Pancreas (tissue), 10 donors: ENCODE measurements at places on chromosomes 6 and 20. TPM values are rescaled to one million over a fixed set of nuclear protein-coding genes. Genes with fewer than 3 reads are reported as not detected.

DNA sequence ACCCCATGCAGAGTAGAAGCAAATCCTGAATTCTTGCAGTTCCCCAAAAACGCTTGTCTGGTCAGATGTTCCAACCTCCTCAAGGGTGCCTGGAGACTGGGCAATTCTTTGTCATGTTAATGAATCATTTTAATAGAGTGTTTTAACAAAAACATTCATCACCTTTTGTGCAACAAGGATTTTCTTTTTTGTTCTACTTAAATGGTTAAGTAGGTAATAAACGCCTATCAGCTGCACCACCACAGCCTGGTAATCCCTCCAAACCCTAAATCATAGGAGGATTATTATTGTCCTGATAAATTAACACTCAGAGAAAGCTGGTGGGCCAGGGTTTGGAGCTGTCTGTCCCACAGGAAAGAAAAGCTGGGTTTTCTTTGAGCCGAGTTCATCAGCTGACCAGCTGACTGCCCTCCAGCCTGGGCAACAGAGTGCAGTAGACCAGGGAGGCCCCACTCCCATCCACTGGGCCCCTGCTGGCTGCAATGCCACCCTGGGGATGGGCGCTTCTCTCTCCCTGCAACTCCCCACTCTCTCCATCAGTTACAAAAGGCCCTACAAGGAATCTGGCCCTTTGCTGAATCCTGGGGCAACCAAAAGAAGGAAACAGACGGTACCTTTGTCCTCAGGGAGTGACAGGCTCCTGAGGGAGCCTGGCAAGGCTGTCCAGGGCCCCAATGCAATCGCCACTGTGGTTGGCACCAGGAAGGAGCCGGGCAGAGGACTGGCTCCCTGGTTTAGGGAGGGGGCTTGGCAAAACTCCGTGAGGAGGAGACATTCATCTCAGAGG, 23.1 kb upstream of the BMP7 start:
- no peak for DNase-seq

- DNase-seq: no peak
Observed at GRCh38 chr6:41917528-41917927, 3.4 kb downstream of the MED20 start.

DNA sequence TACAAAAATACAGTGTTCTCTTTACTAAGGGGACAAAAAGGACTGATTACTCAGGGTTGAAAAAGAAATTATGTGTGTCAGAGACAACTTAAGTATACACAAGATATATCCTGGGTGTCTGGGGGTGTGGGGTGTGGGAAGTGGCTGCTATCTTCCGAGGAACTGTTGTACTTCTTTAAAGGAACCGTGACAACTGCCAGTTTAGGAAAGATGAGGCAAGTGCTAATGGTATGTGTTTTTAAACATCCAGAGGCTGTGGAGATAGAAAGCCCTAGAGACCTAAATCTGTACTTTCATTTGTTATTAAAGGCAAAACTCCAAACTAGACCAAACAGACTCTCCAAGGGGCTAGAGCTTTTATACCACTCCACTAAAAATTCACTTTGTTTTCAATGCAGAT, 95.6 kb downstream of the SNAP25 start:
- no peak for DNase-seq

Gene CENPW
- 0.93 TPM for total RNA-seq

Gene TFAP2C
- total RNA-seq: 1.5 TPM

Gene DACT2
- total RNA-seq: 1.2 TPM
